ENCODE measurements at places on chromosomes 11 and 22. TPM values are rescaled to one million over a fixed set of nuclear protein-coding genes. Genes with fewer than 3 reads are reported as not detected.

- H3K4me1 ChIP-seq = peaks cover 63% of the 10 kb centered on the region
- no peaks in the 10 kb centered on the region for H3K27me3 ChIP-seq
- DNase-seq = no peak
- no peak overlapping the region for H3K27ac ChIP-seq
- peaks cover under 1% of the 10 kb centered on the region for H3K36me3 ChIP-seq
These were observed 4.8 kb downstream of the VPS26B start for GRCh38 chr11:134229126-134229790.

DNA sequence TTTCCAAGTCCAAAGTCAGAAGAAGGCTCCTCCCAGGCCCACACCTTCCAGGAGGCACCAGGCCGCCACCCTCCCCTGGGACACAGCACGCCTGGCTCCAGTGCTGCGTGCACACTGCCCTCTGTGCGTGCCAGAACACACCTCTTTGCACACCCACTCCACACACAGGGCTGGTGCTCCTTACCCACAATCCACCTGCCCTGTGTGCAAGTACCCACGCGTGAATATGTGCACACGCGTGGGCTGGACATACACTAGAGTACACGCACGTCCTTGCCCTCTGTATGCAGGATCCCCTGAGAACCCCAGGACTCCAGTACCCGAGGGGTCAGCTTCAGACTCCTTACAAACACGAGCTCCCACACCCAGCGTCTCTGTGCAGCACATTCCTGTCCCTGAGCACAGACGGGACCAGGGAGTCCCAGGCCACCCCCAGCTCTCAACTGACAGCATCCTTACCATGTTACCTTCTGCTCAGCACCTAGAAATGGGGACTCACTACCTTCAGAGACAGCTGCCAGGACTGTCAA, 2.8 kb downstream of the DUSP8 start:
- H3K4me3 ChIP-seq = no peak overlapping the region
- H3K36me3 ChIP-seq = no peaks in the 10 kb centered on the region
- H3K4me1 ChIP-seq = peaks cover 26% of the 10 kb centered on the region
- no peak for DNase-seq

- DNase-seq = peak; percentile 11
- H3K36me3 ChIP-seq = no peaks in the 10 kb centered on the region
- no peaks in the 10 kb centered on the region for H3K4me1 ChIP-seq
- H3K4me3 ChIP-seq = no peak overlapping the region
- no peaks in the 10 kb centered on the region for H3K27me3 ChIP-seq
These were observed 9.8 kb downstream of the KRTAP5-6 start for GRCh38 chr11:1706634-1707400.

GRCh38 chr22:37126383-37126782, 16.9 kb upstream of the TMPRSS6 start:
- H3K36me3 ChIP-seq = peaks cover 34% of the 10 kb centered on the region
- H3K4me3 ChIP-seq = no peak overlapping the region
- peaks cover 31% of the 10 kb centered on the region for H3K4me1 ChIP-seq
- H3K27ac ChIP-seq = peak overlapping the region; percentile 18
- H3K27me3 ChIP-seq = no peaks in the 10 kb centered on the region
- DNase-seq = no peak

GRCh38 chr11:26994631-26995095, 751 bp downstream of the FIBIN start:
- no peaks in the 10 kb centered on the region for H3K4me1 ChIP-seq
- H3K27me3 ChIP-seq = no peaks in the 10 kb centered on the region
- no peak for DNase-seq
- H3K27ac ChIP-seq = no peak overlapping the region
- no peaks in the 10 kb centered on the region for H3K36me3 ChIP-seq

DNA sequence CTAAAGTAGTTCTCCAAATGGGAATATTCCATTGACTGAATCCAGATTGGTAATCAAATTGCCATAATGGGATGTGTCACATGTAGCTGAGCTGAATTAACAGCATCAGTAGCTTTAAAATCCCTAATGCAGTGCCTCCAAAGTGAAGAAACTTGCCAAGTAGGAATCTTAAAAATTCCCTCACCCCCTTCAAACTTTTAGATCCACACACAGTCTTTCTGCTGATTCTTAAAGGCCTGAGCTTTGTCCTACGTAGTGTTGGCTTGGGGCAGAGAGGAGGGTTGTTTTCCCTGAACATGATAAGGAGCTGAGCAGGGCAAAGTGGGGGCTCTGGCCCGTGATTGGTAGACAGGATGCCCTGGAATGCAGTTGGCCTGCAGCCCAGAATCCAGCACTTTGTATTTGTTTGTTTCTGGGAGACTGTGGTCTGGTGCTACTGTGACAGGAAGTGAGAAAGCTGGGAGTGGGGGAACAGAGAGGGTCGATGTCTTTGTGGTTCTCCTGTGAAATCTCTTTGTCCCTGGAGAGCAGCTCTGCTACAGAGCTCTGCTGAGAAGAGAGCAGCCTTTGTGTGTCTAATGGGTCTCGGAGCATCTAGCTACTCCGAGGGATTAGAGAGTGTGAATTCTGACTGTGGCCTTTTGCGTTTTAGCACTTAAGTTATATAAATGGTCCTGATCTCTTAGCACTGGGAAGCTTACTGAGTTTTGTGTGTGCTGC, 16.9 kb downstream of the CTNND1 start:
- H3K27me3 ChIP-seq = no peaks in the 10 kb centered on the region
- no peak for DNase-seq
- H3K4me3 ChIP-seq = no peak overlapping the region
- H3K4me1 ChIP-seq = no peaks in the 10 kb centered on the region
- no peaks in the 10 kb centered on the region for H3K36me3 ChIP-seq
- no peak overlapping the region for H3K27ac ChIP-seq

DNA sequence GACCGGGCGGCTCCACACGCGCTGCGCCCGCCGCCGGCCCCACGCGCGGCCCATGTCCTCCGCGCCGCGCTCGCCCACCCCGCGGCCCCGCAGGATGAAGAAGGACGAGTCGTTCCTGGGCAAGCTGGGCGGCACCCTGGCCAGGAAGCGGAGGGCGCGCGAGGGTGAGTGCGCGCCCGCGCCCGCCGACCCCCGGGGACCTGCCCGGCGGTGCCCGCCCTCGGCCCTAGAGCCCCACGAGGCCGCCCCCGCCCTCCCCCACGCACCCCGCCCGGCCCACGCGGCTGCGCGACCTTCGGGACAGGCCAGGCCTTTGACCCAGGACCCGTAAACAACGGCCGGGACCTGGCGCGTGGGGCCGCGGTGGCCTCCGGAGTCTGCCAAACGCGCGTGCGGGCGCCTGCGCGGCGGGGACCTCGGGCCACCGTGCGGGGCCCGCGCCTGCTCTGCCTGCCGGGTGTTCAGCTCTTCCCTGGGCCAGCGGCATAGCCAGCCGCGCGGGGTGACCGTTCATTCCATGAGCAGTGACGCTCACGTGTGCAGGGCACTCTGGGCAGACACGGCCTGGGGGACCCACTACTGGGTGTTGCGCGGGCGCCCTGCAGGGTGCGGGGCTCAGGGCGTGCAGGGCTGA, at the start of gene PARVB:
Gene PARVB, plus strand, starts transcription at position 15 of the 634 bp plus-strand sequence. Its CDS starts 38 bp downstream, at position 53.
- peak within 1 kb of the TSS; percentile 45 for H3K4me3 ChIP-seq
- no peak for DNase-seq
- H3K27me3 ChIP-seq = no peaks in the 10 kb centered on the region
- peak within 1 kb of the TSS; percentile 31 for H3K27ac ChIP-seq

- peaks cover 28% of the 10 kb centered on the region for H3K36me3 ChIP-seq
- H3K27me3 ChIP-seq = no peaks in the 10 kb centered on the region
- H3K4me3 ChIP-seq = no peak overlapping the region
- H3K27ac ChIP-seq = no peak overlapping the region
- peaks cover 27% of the 10 kb centered on the region for H3K4me1 ChIP-seq
These were observed 4.4 kb downstream of the LAMTOR1 start for GRCh38 chr11:72098741-72099140.

GRCh38 chr22:37014835-37015586, 4.2 kb downstream of the TST start:
- DNase-seq = no peak
- H3K4me1 ChIP-seq = peaks cover 2% of the 10 kb centered on the region

- DNase-seq = no peak
- no peaks in the 10 kb centered on the region for H3K27me3 ChIP-seq
- H3K36me3 ChIP-seq = no peaks in the 10 kb centered on the region
- no peak overlapping the region for H3K4me3 ChIP-seq
These were observed 114.4 kb downstream of the PTPRJ start for GRCh38 chr11:48094643-48095339.

DNA sequence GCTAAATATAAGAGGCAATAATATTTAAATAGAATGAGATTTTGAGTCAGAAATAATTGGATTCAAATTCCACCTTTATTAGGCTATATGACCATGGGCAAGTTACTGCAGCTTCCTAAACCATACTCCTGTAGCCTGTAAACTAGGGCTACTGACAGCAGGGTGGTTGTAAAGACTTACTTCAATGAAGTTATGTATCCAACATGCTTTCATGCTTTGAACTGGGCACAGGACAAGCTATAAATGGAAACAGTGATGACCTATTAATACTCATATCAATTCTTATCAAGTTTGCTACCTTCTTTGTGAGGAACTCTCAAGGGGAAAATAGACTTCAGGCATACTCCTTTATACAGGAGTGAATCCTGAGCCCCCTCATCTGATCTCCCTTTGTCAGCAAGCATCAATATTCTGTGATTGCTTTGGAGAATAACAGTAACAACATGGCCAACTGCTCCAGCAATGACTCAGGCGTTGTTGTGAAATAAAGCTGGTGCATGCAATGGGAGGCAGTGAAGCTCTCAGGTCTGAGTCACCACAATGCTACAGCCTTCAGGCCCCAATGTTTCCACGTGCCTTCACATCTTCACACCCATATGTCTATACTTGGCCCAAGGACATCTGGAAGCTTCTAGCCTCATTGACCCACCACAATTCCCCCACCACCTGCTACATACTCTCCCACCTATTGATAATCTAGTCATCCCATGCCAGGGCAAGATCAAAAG, 102.5 kb downstream of the KCNA4 start:
- H3K27me3 ChIP-seq = no peaks in the 10 kb centered on the region
- H3K4me1 ChIP-seq = no peaks in the 10 kb centered on the region
- no peak for DNase-seq

DNA sequence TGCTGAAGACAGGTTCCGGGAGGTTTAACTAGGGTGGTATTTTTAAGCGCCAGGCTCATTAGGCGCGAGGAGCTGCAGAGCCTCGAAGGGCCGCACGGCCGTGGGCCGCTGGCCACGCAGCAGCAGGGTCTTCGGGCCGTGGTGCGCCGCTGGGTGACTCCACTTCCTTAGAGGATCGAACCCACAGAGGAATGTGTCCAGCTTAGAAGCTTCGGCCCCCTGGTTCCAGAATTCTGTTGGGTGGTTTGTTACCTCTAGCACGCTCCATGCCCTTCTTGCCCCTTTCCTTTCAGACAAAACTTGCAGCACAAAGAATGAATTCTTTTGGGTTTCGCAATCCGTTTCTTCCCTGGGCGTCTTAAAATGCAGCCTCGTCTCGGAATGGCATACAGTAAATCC, 773 bp upstream of the PATL1 start:
- H3K27me3 ChIP-seq = no peaks in the 10 kb centered on the region
- peak overlapping the region; percentile 92 for H3K4me3 ChIP-seq
- peak overlapping the region; percentile 99 for H3K27ac ChIP-seq
- H3K4me1 ChIP-seq = peaks cover 31% of the 10 kb centered on the region
- DNase-seq = no peak

DNA sequence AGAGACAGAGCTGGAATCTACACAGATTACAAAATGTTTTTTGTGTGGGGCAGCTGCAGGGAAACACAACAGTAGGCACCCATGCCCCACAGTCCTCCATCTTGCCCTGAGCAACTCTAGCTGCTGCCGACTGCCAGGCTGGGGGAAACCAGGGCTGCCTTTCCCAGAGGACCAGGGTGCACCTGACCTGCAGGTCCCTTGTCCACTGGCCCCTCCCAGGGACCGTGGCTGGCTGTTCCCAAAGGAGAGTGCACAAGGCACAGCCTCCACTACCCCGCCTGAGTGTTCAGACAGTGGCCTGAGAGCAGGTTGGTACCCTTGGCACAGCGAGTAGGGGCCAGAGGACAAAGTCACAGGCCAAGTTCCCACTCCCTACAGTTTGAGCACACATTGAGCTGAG, 181.8 kb downstream of the BARX2 start:
- no peak overlapping the region for H3K27ac ChIP-seq
- no peaks in the 10 kb centered on the region for H3K36me3 ChIP-seq

Gene KRTAP5-8
- total RNA-seq = not detected

Gene FRMD8
- total RNA-seq = 69.1 TPM

Gene DDI1
- not detected for total RNA-seq

Gene OR8G1
- not detected for total RNA-seq

Gene TBX1
- total RNA-seq = not detected

Gene ARSA
- 83.2 TPM for total RNA-seq
